ENCODE measurements at places on chromosomes 6 and 20.

GRCh38 chr6:40894962-40895799 is 143.8 kb downstream of the UNC5CL start:
- no peak for DNase-seq

GRCh38 chr6:111175109-111175508 is 87.8 kb downstream of the SLC16A10 start:
- DNase-seq: no peak

- no peak for DNase-seq
These were observed 205.1 kb upstream of the GMDS start for GRCh38 chr6:2450546-2450945.

DNA sequence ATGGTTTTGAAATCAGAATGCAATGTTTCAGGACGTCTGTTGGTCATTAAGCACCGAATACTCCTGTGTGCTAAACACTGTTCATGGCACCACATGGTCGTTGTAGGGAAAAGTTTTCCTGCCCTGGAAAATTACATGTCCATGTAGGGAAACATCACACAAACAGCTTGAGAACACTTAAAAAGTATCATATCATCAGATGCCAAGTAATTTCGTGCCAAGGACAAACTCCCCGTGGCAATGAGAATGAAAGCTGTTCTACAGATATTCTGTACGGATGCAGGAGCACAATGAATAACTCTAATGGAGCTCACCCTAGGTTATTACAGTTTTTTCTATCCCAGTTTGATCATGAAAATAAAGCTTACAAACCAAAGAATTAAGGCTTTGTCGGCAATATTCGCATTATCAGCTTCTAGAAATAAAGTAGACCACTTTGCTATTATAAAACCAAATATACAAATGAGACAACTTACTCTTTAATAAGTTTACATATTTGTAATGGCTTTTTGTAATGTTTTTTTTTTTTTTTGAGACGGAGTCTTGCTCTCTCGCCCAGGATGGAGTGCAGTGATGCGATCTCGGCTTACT is 4.6 kb upstream of the DST start:
- no peak for DNase-seq

DNA sequence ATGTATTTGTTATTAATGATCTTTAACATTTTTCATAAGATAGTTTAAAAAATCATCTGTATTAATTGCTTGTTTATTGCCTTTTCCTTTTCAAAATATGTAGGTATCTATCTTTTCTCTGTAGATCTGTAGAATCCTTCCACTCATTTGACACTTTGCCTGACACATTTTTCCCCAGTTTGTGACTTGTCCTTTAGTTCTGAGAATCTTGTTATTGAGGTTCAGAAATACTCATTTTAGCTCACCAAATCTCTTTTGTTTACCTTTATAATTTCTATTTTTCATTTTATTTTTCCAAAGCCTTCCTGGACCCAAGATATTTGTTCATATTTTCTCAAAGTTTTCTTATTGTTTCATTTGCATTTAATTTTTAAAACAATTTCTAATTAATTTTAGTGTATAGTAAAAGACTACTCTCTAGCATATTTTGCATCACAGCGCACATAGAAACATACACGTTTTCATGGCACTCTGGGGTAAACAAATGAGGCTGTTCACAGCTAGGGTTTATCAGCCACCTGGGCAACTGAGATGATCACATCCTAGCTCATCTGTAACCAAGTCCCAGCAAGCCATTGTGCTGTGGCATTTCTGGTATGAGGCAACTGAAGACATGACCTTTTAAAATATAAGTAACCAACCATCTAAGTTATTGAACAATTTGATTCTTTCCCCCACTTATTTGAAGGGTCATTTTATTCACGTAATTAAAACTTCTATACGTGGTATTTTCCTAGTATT is 275.7 kb downstream of the ADGB start:
- DNase-seq: no peak

- DNase-seq: no peak
These were observed 7.9 kb downstream of the ADRM1 start for GRCh38 chr20:62310757-62311121.

- DNase-seq: no peak
These were observed 151.3 kb downstream of the DLL1 start for GRCh38 chr6:170139531-170139930.

GRCh38 chr6:10749734-10750133 is 2.1 kb downstream of the TMEM14B start:
- DNase-seq: no peak

GRCh38 chr6:75275067-75275466 is 9.5 kb downstream of the TMEM30A start:
- DNase-seq: no peak

DNA sequence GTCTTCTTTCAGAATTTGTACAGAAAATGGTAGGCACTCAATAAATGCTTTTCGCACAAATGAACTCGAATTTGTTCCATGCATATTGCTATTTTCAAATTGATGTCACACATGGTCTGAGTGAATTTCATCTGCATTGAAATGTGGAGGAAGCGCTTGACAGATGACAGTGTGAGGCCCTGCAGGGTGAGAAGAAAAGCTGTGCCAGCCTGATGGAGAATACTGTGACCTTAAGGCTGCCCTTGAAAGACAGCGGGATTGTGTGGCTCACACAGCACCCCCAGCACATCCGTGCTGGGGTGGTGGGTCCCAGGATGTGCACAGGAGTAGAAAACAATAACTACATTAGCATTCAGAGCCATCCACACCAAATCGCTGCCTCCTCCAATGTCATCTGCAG is 14.8 kb upstream of the MCHR2 start:
- DNase-seq: no peak

DNA sequence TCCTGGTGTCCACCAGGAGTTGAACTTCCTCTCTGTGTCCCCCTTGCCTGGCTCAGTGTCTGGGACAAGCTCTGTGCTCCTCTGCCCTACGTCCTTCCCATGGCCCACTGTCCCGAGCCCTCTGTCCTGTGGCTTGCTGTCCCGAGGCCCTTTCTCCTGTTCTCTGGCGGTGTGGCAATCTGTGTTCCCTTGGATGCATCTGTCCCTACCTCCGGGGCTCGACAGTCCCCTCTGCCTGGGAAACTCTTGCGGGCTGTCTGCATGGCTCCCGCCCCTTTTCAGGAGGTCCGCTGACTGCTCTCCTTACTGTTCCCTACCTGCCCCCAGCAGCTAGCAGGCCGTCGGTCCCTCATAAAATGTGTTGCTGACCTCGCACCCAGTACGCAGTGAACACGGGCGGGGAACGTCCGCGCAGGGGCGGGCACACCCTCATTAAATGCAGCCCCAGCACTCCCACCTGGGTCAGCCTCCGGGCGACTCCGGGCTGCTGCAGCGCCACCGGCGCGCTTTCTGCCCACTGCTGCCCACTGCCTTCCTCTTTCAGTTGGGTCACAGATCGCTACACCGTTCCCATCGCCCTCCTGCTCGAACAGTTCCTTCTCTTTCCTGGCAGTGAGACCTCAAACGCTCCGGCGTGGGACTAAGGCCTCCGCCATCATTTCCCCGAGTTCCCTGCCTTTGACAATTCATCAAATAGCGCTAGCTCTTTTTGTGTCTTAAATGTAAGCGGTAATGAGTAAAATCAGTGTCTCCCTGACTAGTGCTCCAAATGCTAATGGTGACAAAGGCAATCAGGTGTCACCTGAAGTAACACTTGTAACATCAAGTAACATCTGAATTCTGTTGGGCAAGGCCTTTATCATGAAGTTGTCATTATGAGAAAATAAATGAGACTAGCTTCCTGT is 60.5 kb downstream of the RSPH3 start:
- DNase-seq: no peak

- no peak for DNase-seq
These were observed 79.9 kb upstream of the BHLHE23 start for GRCh38 chr20:63086421-63087235.
